ENCODE measurements at places on chromosomes 3 and 15.
A peak's percentile ranks its signal among the peaks of the same experiment; 100 is the strongest.

DNA sequence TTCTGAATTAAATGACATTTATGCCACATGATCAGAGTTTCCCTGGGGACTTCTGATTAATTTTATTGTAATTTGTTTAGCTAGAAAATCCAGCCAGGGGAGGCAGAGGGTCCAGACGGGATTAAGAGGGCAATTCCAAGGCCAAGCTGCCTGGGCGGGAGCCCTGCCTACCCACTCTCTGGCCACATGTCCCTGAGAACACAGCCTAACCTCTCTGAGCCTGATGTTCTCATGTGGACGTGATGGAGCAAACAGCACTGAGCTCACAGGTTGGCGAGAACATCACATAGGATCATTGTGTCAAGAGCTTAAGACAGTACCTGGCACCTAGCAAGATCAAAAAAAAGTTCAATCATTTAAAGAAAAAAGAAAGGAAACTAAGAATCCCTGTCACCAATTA is 1.0 kb downstream of the LRRC2 start:
- DNase-seq: no peak

DNA sequence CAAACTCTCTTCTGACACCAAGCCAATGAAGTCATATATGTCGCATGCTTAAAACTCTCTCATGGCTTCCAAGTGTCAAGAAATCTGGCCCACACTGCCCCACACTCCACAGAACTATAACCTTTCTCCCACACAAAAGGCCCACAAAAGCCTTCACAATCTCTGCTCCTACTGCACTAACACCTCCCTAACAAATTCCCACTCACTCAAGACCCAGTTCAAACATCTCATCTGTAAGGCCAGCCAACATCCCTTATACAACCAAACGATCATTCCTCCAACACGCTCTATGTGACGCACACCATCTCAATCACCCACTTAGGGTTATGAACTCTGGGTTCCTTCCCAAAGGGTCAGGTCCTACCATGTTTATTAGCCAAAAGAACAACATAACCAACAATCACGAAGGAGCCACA is 13.5 kb downstream of the TBC1D2B start:
- no peak for DNase-seq

GRCh38 chr15:92934716-92935115 is 34.6 kb downstream of the CHD2 start:
- no peak for DNase-seq

- no peak for DNase-seq
These were observed 470.5 kb downstream of the EPHA3 start for GRCh38 chr3:89577637-89578530.

DNA sequence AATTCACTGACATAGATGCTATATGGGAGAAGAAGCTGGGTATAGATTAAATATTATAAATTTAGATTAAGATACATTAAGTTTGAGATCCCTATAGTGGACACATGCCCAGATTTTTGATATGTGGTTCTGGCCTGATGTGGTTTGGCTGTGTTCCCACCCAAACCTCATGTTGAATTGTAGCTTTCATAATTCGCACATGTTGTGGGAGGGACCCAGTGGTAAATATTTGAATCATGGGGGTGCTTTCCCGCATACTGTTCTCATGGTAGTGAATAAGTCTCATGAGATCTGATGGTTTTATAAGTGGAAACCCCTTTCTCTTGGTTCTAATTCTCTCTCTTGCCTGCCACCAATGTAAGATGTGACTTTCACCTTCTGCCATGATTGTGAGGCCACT is 189.4 kb upstream of the CD96 start:
- DNase-seq: no peak

GRCh38 chr3:112293368-112294321 is at the start of gene SLC9C1:
SLC9C1 (minus strand) TSS chr3:112294216; CDS start chr3:112286791, 7,425 bp downstream.
- peak; percentile 31 for DNase-seq

DNA sequence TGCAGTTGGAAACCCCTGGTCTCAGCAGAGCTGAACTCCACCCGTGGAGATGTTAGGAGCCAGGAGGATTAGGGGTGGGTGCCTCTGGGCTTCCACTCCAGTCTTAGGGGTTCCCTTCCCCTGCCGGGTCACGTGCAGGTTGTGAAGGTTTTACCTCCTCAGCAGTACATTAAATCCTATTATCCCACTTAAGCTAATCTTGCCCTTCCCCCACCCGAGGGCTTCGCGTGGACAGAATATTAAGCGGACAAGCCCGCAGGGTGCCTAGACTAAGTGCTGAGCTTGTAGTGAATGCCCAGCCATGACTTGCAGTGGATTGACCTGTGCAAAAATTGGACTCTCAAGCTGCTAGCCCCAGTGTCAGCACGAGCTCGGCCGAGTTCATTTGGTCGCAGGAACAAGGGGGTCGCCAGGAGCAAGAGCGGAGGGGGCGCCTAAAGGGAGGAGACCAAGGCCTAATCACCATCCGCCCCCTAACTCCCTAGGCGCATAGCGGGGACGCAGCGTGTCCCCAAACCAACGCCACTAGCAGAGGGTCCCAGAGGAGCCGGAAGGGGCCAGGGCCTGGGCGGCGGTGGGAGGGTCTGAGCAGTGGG is 498 bp upstream of the SEMA4B start:
- no peak for DNase-seq

- DNase-seq: no peak
These were observed 11.8 kb downstream of the TOP2B start for GRCh38 chr3:25652921-25653320.

DNA sequence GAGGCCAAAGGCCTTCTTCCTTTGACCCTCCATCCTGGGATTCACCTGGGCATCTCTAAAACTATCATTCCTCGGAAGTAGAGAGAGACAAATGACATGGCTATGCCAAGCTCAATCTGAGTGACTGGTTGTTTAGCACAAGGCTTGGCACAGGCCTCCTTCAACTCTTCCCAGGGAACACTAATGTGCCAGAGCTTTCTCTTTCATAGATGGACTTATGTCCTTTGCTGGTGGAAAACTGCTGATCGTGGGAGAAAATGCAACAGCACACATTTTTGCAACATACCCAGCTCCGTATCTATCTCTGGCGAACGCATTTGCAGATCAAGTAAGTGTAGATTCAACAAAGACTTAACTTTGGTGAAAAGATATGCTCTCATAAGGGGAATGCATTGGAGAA is 36.5 kb downstream of the AQP9 start:
- no peak for DNase-seq

GRCh38 chr3:148147903-148148302 is 549.8 kb upstream of the AGTR1 start:
- no peak for DNase-seq
